Chondrocyte (in vitro differentiated cells): ENCODE measurements at places on chromosomes 2 and 18. TPM values are rescaled to one million over a fixed set of nuclear protein-coding genes. Genes with fewer than 3 reads are reported as not detected.

The FAM237A gene
- total RNA-seq = not detected in 3 replicates

GRCh38 chr18:65737471-65737955 lies 13.3 kb upstream of the CDH7 start:
- DNase-seq = no peak

The ONECUT2 gene
- 0.05 to 0.08 TPM (median 0.05 TPM) in 3 replicates for total RNA-seq

- DNase-seq = no peak
Measured at GRCh38 chr2:25178976-25179375, 10.6 kb upstream of the POMC start.

DNA sequence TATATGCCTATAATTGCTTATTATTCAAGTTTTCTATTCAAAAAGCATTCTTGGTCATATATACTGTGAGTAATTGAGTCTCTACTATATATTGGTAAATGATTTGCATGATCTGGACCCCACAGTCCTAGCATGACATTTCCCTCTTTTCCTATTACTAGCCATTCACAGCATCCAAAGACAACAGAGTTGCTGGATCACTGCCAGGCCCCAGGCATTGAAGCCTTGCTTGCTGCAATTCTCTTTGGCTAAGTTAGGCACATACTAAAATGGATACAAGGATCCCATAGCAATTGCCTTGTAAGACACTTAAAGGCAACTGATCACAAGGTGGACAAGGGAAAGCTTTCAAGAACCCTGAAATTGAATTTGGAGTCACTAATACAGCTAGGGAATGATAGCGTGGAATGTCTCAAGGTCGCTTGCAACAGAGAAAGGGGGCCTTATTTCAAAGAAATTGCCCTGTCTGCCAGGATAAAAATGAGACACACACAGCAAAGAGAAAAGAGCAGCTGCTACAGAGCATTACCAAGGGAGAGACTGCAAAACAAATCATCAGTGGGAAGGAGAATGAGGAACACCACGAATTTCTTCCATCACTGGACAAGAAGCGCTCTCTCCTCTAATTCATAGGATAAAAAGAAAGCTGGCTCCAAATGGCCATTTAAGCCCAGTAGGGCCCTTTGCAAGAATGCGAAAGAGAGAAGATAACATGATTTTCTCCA lies 77.1 kb upstream of the EPHA4 start:
- DNase-seq = no peak

DNA sequence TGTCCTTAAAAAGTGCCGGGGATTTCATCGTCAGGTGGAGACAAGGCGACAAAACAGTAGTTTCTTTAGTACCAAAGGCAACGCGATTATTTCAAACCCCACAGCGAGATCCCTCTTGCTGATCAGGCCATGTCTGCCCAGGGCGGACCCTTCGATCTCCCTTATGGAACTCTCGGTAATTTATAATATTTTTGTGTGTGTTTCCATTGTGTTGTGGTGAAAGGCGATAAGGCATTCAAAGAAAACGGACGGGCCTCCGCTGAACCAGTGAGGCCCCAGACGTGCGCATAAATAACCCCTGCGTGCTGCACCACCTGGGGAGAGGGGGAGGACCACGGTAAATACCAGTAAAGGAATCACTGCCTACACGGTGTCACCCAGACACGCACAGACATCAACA lies 1.4 kb upstream of the GAD1 start:
- DNase-seq = no peak

DNA sequence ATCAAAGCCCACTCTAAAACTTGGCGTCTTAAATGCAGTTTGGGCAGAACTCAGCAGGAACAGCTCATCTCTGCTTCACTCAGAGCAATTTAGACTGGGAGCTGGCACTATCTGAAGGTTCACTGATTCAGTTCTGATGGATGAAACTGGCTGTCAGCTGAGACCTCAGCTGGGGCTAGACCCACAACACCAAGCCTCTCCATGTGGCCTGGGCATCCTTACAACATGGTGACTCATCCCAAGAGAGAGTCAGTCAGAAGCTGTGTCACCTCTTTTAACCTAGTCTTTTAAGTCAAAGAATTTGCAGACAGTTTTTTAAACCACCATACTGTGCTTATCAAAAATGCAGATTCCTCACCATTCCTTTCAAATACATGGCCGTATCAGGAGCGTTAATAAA lies 62.6 kb upstream of the ZNF397 start:
- no peak for DNase-seq

The SERPINB2 gene
- total RNA-seq = not detected in 3 replicates

GRCh38 chr2:168515502-168515901 lies 59.4 kb downstream of the CERS6 start:
- no peak for DNase-seq

The SLC1A4 gene
- total RNA-seq = 40.1 to 139 TPM (median 136 TPM) in 3 replicates

GRCh38 chr2:85695691-85696668 lies 1.8 kb downstream of the GNLY start:
- no peak for DNase-seq

DNA sequence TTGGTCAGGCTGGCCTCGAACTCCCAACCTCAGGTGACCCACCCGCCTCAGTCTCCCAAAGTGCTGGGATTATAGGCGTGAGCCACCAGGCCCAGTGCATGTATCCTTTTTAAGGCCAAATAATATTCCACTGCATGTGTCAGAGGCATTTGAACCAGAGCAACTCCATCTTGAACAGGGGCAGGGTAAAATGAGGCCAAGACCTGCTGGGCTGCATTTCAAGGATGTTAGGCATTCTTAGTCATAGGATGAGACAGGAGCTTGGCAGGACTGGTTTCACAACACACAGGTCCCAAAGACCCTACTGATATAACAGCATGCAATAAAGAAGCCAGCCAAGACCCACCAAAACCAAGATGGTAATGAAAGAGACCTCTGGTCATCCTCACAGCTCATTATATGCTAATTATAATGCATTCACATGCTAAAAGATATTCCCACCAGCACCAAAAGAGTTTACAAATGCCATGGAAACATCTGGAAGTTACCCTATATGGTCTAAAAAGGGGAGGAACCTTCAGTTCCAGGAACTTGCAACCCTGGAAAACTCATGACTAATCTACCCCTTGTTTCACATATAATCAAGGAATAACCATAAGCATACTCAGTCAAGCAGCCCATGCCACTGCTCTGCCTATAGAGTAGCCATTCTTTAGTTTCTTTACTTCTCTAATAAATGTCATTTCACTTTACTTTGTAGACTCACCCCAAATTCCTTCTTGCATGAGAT lies 204.6 kb downstream of the RAB3GAP1 start:
- no peak for DNase-seq

The TSGA10 gene
- total RNA-seq = 2.3 to 4.0 TPM (median 3.3 TPM) in 3 replicates

DNA sequence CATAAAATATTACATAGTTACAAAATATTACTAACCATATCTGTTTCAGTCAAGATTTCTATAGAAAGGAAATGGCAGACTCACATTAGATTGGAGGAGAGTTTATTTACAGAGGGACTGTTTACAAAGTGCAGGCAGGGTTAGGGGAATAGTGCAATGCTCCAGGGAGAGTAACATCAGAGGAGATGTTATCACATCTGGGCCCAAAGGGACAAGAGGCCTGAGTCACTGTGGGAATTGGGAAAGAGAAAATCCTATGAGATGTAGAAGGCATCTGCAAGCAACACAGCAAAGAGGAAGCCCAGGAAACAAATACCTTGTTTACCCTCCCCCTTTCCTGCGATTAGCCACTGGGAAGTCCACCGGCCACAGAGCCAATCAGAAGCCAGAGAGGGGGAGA lies 227.3 kb upstream of the TANK start:
- DNase-seq = no peak

- DNase-seq = no peak
Measured at GRCh38 chr2:150479075-150479915, 8.2 kb downstream of the RND3 start.

DNA sequence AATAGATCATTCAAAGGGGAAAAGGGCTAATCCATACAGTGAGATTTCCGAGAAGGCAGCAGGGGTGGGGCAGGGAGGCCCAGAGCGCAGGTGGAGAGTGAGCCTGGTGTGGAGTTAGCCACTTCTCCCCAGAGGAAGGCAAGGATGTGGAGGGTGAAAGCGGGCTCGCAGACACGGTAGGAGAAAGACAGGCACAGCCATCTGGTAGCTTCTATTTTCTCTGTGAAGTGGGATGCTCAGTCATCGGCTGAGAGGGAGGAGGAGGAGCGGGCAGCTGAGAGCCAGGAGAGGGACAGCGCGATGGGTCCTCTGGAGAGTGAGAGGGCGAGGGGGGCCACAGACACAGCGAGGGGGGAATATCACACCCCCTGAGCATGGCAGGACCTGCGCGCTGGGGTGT lies 153.3 kb upstream of the NDUFV2 start:
- DNase-seq = no peak

DNA sequence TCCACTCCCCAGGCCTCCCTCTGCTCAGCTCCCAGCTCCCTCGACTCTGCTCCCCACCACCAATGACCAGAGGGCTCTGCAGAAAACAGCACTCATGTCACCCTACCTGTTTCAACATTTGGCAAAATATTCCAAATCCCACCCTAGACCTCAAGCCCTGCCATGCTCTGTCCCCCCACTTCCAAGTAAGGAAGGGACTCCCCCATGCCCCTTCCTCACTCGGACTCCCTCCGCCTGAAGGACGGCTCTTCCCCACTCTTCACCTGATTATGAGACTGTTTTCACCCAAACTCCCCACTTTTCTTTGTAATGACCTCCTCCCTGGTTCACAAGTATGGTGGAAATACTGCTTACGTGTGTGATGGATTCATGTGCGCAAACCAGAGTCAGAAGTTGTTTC lies 208.4 kb downstream of the MGAT5 start:
- DNase-seq = no peak

DNA sequence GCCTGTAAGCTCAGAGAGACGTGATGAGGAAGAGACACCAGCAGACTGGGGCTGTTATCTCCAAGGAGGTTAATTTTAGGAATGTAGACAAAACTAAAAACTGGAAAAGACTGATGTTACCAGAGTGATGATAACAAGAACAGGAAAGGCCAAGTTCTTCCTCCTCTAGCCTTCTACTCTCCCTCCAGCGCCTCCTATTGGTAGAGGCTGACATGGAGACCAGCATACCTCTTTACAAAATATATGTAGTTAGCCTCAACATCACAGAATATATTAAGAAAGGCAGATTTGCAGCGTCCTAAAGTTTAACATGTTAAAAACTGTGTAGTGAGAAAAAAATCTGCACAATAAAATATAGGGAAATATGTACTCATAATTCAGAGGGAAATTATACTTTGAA lies 66.0 kb downstream of the TCF4 start:
- no peak for DNase-seq

DNA sequence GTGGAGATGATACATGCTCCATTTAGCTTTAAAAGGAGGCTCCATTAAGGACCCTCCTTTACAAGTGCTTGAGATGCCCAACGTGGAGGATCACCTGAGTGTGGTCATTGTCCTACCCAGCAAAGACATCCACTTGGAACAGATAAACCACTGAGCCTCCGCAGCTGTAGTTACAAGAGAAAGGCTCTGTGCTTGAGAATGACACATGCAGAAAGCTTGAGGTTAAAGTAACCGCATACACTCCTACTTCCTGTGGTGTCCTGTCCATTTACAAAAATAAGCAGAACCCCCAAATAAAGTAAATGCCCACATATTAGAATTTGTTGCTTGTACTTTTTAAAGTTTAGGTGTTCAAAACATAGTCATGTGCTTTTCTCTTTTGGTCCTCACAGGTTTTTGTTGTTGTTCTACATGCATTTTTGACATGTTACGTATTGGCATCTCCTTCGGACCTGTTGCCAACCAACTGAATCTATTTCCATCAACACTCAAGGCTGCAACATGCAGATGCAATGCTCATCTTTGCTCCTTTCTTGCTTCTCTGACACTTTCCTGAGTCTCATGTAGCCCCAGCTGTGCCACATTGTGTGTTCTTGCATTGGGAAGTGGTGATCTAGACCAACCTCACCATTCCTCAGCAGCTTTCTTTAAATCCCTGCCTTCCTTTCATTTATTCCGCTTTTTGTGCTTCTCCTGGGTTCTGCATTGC lies 56.0 kb downstream of the SERPINB7 start:
- DNase-seq = no peak

The UCN gene
- total RNA-seq = 1.2 to 2.7 TPM (median 1.5 TPM) in 3 replicates

- no peak for DNase-seq
Measured at GRCh38 chr2:29687121-29687520, 234.3 kb downstream of the ALK start.

GRCh38 chr2:43943809-43944452 lies 51.9 kb downstream of the LRPPRC start:
- no peak for DNase-seq

GRCh38 chr2:44932564-44933392 lies 8.7 kb upstream of the SIX3 start:
- DNase-seq = no peak

DNA sequence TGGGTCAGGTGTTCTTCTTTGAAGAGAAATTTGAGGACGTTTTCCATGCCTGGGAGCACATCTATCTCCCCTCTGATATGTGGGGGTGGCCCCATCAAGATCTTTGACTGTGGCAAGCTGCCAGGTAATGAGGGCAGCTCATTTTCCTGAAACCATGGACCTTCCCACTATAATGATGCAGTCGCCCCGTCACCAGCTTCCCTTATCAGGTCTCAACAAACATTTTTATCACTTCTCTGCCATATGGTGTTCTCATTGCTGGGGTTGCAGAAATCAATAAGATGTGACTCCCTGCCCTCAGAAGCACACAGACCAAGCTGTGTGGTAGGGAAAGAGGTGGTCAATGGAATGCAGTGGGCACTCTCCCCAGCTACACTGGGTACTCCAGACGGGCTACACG lies 48.4 kb upstream of the B3GNT7 start:
- no peak for DNase-seq

DNA sequence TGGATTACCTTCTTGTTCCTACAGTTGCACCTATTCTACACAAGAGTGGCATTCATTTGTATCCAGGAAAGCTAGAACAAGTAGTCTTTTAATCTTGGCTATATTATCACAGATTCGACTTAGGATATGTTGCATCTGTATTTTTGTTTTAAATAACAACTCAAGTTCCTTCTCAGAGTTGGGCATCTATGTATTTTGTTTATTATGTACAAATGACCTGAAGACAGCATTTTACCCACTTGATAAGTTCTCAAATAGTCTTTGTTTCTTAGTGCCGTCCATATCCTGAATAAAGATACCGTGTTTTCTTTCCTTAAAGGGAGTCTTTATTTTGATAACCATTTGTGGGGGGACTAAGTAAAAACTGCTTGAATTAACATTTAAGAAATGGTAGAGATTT lies 2.9 kb downstream of the ITPRID2 start:
- DNase-seq = no peak

DNA sequence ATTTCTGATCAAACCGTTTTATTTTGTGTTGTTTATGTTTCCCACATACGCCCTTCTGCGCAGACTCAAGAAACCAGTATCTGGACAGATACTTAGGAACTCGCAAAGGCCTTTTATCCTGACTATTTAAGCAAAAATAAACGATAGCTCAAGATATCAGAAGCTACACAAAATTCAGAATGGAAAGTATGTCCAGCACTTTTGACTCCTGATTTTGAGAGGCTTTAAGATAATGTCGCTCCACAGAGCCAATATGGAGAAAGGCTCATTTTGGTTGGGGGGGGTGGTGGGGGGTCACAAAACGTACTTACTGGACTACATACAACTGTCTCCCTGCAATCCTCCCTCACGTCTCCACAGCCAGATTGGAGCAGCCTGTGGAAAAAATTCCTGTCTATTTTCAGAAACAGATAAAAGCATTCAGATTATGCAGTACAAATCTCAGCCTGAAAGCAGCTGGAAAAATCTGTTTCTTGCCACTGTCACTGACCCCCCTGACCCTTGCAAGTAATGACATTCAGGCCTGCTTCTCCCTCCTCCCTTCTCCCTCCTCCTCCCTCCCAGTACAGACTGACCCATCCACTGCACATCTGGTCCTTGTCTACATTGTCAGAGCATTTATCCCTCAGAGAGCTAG lies 34.9 kb upstream of the LCLAT1 start:
- no peak for DNase-seq

The SOWAHC gene
- total RNA-seq = 13.2 to 14.7 TPM (median 14.2 TPM) in 3 replicates

- DNase-seq = no peak
Measured at GRCh38 chr18:50627594-50628532, 68.0 kb downstream of the MAPK4 start.

The CCDC178 gene
- not detected in 3 replicates for total RNA-seq
